Eye (tissue), 1 donor: ENCODE measurements at places on chromosomes 12 and 14.

DNA sequence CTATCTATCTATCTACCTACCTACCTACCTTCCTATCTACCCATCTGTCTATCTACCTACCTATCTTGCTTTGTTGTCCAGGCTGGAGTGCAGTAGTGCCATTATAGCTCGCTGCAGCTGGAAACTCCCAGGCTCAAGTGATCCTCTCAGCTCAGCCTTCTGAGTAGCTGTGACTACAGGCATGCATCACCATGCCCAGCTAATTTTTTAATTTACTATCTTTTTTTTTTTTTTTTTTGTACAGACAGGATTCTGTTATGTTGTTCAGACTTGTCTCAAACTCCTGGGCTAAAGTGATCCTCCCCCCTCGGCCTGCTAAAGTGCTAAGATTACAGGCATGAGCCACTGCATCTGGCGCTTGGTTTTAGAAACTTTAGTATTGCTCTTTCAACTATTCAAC lies 762.4 kb downstream of the SLC6A15 start:
- DNase-seq: no peak

- DNase-seq: no peak
Measured at GRCh38 chr12:53252349-53252916, 15.7 kb upstream of the ESPL1 start.

DNA sequence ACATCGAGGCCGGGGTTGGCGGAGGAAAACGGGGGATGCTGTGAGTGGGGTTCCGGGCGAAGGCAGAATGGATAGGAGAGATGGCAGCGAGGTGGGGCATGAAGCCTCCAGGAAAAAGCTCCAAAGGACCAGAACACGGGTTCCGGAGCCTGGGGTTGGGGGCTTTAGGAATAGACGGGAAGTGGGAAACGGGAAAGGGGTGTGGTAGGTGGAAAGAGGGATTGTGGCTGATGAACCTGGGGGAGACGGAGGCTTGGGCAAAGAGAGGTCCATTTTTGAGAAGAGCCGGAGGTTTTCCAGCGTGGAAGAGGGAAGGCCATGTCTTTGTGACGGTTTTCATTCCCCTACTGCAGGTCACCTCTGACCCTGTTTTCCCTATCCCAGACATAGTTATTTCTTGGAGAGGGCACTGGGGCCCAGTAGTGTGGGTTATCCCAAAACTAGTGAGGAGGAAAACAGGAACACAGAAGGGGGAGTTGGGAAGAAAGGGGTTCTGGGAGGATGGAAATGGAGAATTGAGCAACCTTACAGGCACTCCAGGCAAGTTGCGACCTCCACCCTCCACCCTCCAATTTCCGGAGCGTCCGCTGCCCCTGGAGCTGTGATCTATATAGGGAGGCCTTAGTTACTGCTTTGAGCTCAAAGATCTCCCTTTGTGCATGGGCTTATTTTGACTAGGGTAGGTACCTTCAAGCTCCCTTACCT lies 1.1 kb downstream of the ATN1 start:
- DNase-seq: no peak

DNA sequence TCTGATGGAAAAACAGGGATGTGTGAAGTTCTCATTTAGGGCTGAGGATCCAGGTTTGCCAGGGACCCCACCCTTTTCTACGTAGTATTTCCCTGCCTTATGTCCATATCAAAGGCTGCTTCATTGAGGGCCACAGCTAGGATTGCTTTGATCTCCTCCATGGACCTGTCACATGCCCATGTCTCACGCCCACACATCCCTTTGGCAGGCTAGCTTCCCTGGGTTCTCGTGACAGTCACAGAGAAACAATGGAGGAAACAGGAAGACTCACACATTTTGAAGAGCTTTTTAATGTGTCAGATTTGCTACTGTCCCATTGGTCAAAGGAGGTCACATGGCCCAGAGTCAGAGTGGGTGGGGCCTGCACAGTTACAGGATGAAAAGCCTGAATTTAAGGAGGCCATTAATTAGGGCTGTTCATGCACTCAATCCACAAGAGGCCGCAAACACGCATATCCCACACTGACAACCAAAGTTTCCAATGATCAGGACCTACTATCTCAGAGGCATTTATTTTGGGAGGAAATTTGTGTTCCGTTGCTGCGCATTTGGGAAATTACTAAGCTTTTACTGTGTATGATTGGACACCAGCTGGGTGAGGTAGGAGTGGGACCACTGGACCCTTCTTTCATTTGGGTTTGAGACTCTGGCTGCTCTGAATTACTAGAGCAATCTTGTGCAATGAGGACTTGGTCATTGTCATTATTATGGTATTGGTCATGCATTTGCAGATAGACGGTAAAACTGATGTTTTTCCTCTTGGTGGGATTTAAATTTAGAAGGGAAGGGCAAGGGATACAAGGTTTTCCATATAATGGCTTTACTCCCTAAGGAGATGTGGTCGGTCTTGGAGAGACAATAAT lies 266.2 kb downstream of the KTN1 start:
- no peak for DNase-seq

- peak; percentile 84 for DNase-seq
Measured at GRCh38 chr14:60656686-60657455, 7.6 kb upstream of the SIX1 start.

- no peak for DNase-seq
Measured at GRCh38 chr12:98182821-98183220, 332.6 kb upstream of the TMPO start.

DNA sequence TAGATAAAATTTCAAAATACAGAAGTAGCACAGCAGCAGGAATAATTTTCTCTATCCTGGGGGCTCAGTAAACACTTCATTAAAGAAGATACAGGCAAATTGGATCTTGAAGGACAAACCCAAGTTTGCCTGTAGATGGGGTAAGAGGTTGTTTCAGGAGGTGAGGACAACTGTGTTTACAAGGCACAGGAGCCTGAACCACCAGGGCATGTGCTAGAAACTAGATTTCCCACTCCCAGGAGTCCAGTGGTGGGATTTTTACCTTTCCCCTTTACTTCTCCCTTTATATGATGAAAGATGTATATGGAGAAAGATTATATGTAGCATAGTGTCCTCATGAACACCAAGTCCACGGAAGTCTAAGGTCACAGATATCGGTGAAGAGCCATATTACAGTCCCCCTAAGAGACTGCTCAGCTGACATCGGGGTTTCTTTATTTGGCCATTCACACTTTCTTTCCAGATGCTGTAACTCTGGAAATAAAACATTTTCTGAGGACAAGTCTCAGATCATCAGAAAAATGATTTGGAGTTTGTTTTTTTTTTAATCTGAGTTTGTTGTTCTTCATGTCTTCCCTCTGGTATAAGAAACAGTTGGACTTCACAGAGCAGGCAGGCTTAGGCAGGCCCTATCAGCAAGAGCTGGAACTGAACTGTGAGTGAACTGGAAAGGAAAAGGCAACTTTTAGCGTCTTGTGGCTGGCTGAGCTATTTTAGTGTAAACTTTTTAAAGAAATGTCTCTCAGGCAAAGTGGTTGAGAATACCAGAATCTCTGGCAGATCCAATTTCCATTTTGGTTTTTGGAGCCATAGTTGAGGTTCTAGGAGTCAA lies 8.0 kb upstream of the EVL start:
- DNase-seq: no peak

- DNase-seq: no peak
Measured at GRCh38 chr14:57999979-58000378, 134.1 kb upstream of the SLC35F4 start.

DNA sequence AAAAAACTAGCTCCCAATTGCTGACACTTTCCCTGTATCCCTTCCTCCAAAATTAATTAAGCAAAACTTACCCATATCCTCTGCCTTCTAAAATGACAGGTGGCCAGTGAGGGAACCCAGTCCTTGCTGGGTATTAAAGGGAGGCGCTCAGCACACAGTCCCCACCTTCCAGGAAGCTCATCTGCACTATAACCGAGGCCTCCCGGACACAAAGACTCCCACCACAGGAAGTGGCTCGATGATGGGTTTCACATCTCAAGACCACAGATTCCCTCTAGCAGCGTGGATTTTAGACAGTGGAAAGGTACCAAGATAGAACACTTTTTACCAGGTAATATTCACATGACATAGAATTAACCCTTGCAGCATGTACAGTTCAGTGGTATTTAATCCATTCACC lies 126.8 kb upstream of the NCOR2 start:
- DNase-seq: no peak

GRCh38 chr14:31205681-31206535 lies 1.7 kb downstream of the HECTD1 start:
- DNase-seq: peak; percentile 62

GRCh38 chr12:27491226-27491625 lies 32.8 kb upstream of the PPFIBP1 start:
- DNase-seq: no peak

DNA sequence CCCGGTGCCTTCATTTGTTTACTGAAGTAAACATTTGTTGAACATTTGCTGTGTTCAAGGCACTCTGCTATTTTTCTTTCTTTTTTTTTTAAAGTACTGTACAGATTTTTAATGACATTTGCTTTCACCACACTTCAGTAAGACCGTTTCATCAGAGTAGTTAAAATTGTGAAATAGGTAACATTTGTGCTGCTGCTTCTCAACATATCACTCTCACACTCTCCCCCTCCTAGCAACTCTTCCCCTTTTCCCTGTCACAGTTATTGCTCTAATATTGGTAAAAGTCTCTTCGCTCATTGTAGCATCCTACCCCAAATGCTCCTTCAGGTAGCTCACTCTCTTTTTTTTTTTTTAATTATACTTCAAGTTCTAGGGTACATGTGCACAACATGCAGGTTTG lies 49.6 kb downstream of the SRGAP1 start:
- DNase-seq: no peak

GRCh38 chr14:69753860-69754259 lies 13.1 kb upstream of the SRSF5 start:
- DNase-seq: no peak

DNA sequence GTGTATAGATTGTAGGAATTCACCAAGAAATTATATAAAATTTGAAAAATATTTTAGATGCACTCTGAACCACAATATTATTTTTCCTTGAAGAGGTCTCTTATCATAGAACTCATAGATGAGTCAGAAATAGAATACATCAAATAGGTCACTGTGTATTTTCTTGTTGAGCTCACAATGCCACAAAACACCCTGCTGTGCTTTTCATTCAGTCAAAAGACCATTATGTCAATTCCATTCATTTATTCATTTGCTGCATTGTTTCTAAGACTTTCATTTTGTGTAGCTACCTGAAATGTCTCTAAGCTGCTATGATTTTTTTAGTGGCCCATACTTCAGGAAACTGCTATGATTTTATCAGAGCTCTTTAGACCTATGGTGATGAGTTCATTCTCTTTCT lies 231.9 kb upstream of the AVPR1A start:
- no peak for DNase-seq

DNA sequence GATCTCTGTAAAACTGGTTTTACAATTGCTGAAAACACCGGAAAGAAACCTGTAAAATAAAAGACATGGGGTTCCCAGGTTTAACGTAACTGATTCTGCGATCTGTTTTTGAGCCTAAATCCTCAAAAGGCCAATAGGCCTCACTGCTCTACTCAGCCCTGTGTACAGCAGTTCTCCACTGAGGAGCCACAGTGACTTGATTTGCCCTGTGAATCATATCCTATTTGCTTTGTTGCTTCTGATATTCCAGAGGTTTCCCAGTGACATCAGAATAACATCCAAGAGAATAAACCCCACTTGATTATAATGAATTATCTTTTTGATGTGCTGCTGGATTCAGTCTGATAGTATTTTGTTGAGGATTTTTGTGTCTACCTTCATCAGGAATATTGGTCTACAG lies 27.5 kb downstream of the MDM1 start:
- no peak for DNase-seq

GRCh38 chr12:108477055-108477880 lies 37.8 kb upstream of the FICD start:
- DNase-seq: no peak

- DNase-seq: no peak
Measured at GRCh38 chr12:31714406-31715271, 14.2 kb downstream of the AMN1 start.

DNA sequence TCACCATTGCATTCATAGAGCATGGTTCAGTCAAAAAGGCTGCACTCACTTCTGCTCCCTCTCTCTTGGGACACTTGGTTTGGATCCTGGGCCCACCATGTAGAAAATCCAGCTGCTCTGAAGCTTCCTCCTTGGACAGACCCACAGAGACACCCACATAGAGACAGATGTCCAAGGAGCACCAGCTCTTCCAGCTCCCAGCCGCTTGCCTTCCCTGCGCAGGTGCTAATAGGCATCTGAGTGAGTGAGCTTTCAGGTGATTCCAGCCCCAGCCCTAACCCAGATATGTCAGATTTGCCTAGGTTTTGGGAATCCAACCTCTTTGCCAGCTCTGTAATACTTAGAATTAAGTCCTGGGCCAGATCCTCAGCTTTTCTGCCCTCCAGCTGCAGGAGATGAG lies 38.6 kb downstream of the DLK1 start:
- DNase-seq: no peak

GRCh38 chr12:2959192-2959504 lies at the start of gene TEAD4:
TSS of gene TEAD4 (plus strand) at chr12:2959397.
- peak; percentile 87 for DNase-seq

DNA sequence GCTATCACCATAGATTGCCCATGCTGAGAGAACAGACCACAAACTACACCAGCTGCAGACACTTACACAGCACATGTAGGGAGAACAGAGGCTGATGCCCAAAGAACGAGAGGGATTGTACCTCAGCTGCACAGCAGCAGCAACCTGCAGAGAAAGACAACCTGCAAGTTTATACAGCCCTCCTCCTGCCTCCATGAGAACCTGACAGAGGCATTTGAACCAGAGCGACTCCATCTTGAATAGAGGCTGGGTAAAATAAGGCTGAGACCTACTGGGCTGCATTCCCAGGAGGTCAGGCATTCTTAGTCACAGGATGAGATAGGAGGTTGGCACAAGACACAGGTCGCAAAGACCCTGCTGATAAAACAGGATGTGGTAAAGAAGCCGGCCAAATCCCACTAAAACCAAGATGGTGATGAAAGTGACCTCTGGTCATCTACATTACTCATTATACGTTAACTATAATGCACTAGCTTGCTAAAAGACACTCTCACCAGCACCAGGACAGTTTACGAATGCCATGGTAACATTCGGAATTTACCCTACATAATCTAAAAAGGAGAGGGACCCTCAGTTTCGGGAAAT lies 262.4 kb upstream of the HMGA2 start:
- DNase-seq: no peak

DNA sequence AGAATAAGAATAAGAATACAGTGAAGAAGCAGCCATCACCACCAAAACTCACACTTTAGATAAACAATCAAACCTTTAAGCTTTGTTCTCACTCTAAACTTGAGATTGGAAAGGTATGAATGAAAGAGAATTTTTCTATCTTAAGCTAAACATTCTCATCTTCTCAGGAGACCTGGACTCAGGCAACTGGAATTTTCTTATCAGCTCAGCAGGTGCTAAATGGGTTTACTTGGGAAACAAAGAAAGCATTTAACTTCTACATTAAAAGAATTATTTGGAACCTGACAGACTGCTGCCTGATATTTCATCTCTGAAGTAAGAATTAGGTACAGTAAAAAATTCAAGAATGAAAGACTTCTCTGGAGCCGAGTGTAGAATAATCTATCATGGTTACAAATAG lies 20.7 kb upstream of the KERA start:
- no peak for DNase-seq
